ENCODE measurements at places on chromosomes 11 and 22. TPM values are rescaled to one million over a fixed set of nuclear protein-coding genes. Genes with fewer than 3 reads are reported as not detected.

Gene RFPL2
- 0.63 TPM for total RNA-seq

Gene OPCML
- 0.10 TPM for total RNA-seq

Gene MS4A6E
- not detected for total RNA-seq

Gene ANO5
- 2.0 TPM for total RNA-seq

- no peak for DNase-seq
These were observed 121.6 kb downstream of the PAX6 start for GRCh38 chr11:31689559-31689958.

GRCh38 chr22:44574057-44574639 is 76.1 kb upstream of the RTL6 start:
- DNase-seq, result peak; percentile 38

GRCh38 chr11:79485694-79486093 is 44.9 kb upstream of the TENM4 start:
- no peak for DNase-seq

DNA sequence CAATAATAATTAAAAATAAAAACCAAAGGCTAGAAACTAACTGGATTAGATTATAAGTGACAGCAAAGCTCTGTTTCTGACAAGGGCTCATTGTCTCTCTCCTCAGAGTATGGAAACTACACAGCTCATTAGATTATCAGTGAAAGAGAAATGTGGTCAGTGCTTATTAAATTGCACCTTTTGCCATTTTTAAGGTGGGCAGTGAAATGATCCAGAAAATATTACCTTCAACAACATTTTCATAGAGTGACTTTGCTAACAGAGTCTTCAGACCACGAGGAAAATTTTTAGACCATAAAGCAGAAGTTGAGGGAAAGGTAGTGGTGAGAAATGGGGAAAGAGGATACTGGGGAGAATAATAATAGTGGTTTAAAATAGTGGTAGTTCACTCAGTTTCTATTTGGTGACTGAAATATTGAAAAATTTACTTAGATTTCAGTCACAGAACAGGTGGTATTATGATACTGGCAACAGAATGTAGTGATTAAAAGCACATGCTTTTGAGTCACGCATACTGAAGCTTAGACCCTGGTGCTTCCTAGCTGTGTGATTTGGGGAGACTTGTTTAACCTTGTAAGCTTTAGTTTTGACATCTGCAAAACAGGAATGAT is 684.0 kb upstream of the CCDC90B start:
- no peak for DNase-seq

GRCh38 chr11:46342239-46342638 is 5.0 kb upstream of the DGKZ start:
- no peak for DNase-seq

Measured in NCI-H460 (cell line).